Lower lobe of right lung (tissue), 2 donors: ENCODE measurements at places on chromosomes 4 and X.
A peak's percentile ranks its signal among the peaks of the same experiment; 100 is the strongest.

DNA sequence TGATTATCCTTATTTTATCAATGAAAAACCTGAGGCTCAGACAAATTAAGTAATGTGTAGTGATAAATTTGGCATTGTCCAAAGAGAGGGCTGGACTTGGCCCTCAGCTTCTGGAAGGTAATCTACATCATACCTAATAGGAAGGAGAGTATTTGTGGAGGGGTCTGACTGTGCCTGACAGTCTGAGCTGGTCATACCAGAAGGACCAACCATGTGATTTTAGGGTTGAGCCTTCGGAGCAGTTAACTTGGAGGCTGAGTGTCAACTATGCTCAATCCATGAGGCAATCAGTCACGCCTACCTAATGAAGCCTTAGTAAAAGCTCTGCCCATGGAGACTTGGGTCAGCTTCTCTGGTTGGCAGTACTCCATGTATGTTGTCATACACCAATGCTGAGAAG is 136.4 kb downstream of the CPE start:
- no peak for DNase-seq
- no peak overlapping the region for H3K4me3 ChIP-seq
- H3K27ac ChIP-seq, result no peak overlapping the region
- H3K36me3 ChIP-seq, result no peaks in the 10 kb centered on the region
- peaks cover 13% of the 10 kb centered on the region for H3K4me1 ChIP-seq

DNA sequence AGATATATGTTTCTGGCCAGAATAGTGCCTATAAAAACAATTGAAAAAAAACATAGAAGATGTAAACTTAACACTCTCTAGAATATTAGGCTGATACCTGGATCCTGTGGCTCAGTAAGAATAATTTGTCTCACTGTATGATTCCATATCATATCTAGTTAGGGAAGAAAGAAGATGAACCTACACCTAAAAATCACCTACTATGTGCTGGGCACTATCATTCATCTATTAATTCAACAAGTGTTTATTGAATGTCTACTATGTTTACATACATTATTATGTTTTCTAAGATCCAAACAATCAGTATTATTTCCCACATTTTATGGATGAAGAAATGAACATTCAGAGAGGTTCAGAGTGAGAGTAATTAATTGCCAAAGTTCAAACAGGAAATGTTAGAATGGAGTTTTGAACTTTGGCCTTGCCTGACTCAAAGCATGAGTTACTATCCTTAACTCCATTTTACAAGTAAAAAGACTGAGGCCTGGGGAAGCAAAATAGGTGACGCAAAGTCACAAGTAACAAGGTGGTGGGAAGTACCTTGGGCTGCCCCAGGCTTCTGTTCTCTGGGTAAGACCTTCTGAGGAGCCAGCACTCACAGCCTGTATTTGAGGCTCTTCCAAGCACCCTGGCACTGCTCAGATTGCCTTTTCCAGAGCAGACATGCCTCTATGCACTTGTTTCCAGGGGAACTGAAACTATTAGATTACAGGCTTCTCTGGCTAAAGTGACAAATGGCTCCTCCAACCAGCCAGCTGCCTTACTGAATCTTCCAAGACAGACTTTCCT is 111.1 kb upstream of the ACSL4 start:
- no peaks in the 10 kb centered on the region for H3K36me3 ChIP-seq
- H3K27ac ChIP-seq, result no peak overlapping the region
- no peaks in the 10 kb centered on the region for H3K27me3 ChIP-seq

GRCh38 chrX:85569686-85570085 is 190.2 kb upstream of the POF1B start:
- H3K27ac ChIP-seq, result no peak overlapping the region
- no peak for DNase-seq
- no peak overlapping the region for H3K4me3 ChIP-seq
- no peaks in the 10 kb centered on the region for H3K4me1 ChIP-seq

DNA sequence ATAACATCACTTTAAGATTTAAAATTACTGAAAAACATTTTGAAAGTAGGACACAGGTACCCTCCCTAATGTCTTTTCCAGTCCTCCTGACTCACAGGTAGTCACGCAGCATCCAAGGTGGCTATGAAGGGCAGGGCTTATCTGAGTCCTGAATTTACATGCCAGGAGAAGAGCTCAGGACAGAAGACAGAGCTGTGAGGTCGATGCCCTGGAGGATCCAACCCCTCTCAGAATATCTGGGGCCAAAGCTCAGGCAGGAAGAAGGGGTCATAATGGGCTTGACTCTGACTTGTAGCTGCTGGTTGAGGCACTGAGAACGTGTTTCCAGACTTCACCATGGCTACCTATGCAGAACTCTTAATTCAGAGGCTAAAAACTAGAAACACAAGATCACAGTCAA is 177.5 kb downstream of the AASDH start:
- no peaks in the 10 kb centered on the region for H3K36me3 ChIP-seq
- H3K27me3 ChIP-seq, result no peaks in the 10 kb centered on the region
- DNase-seq, result no peak

DNA sequence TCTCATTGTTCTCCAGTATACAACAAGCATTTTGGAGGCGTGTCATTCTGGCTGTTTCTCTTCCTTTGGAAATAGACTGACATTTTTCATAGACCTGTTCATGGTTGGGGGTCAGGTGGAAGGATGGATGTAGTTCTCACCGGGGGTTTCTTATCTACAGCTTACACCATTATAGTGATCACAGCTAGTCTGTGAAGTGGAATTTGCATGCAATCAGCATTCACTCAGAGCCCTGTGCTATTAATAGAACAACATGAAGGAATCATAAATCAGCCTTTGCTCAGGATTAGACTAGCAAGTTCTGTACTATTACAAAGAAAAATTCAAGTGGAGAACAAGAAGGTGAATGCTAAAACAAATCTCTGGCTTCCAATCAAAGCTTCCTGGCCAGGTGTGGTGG is 132.6 kb upstream of the PUDP start:
- no peak for DNase-seq
- no peak overlapping the region for H3K27ac ChIP-seq
- H3K4me1 ChIP-seq, result no peaks in the 10 kb centered on the region
- no peaks in the 10 kb centered on the region for H3K27me3 ChIP-seq
- no peak overlapping the region for H3K4me3 ChIP-seq

DNA sequence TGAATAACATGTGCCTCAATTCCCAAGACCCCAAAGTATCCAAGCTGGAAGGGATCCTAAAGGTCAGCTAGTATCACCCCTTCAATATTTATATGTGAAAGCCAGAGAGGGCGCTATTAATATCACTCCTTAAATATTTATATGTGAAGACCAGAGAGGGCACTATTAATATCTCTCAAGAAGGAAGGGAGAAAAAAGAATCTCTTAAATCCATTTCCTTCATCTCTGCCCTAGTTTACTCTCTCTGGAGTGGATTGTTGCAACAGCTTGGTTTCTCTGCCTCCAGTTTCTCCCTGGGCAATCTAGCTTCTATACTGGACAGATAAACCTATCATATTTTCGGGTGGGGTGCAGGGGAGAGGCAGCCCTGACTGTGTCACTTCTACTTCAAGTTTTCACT is 31.6 kb upstream of the MSN start:
- H3K27ac ChIP-seq, result peak overlapping the region; percentile 49
- DNase-seq, result no peak
- H3K4me3 ChIP-seq, result no peak overlapping the region
- H3K4me1 ChIP-seq, result peaks cover 13% of the 10 kb centered on the region
- no peaks in the 10 kb centered on the region for H3K36me3 ChIP-seq

DNA sequence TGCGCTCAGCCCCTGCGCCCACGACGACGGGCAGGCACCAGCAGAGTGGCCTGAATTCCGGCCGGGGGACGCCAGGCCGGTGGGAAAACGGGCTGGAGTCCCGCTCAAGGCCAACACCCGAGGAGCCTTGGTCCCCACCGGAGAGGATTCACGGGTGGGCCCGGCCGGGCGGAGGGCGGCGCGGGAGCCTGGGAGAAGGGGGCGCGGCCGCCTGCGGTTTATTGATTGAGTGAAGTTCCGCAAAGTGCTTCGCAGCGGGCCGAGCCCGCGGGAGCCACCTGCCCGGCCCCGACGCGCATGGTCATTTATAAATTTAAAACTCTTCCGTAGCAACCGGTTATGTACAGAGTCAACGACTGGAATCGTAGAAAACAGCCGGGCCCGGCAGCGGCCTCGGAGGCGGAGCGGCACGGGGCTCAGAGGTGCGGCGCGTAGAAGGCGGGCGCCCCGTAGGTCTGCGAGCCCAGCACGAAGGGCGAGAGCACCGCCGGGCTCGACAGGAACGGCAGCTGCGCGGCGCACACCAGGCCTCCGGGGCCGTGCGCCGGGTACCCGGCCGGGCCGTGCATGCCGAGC is 3.6 kb downstream of the NKX1-1 start:
- H3K27me3 ChIP-seq, result peaks cover 78% of the 10 kb centered on the region
- H3K4me3 ChIP-seq, result no peak overlapping the region
- H3K36me3 ChIP-seq, result no peaks in the 10 kb centered on the region

DNA sequence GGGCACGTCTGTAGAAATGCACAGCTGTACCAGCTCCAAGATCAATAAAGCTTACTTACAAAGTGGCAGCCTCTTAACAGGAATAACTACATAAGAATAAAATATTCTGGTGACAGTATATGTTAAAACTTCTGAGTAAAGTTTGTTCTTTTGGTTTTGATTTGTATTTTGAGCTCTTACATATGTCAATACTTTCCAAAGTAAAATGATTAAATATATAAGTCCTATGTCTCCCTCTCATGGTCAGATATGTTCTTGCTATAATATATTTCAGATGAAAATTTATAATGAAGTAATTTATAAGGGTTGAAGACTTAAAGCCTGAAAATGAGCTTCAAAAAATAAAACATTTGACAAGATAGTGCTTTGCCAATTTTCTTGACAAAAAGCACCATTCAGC is 254.4 kb downstream of the NPFFR2 start:
- H3K36me3 ChIP-seq, result no peaks in the 10 kb centered on the region
- no peak for DNase-seq
- H3K4me1 ChIP-seq, result no peaks in the 10 kb centered on the region
- no peak overlapping the region for H3K4me3 ChIP-seq

GRCh38 chrX:74132280-74132679 is 171.7 kb upstream of the ZCCHC13 start:
- DNase-seq, result no peak
- no peaks in the 10 kb centered on the region for H3K4me1 ChIP-seq
- no peaks in the 10 kb centered on the region for H3K27me3 ChIP-seq
- H3K4me3 ChIP-seq, result no peak overlapping the region
- no peak overlapping the region for H3K27ac ChIP-seq

GRCh38 chr4:56345458-56345857 is 41.8 kb downstream of the AASDH start:
- H3K4me1 ChIP-seq, result no peaks in the 10 kb centered on the region
- H3K36me3 ChIP-seq, result peaks cover 32% of the 10 kb centered on the region
- DNase-seq, result no peak
- H3K4me3 ChIP-seq, result no peak overlapping the region

DNA sequence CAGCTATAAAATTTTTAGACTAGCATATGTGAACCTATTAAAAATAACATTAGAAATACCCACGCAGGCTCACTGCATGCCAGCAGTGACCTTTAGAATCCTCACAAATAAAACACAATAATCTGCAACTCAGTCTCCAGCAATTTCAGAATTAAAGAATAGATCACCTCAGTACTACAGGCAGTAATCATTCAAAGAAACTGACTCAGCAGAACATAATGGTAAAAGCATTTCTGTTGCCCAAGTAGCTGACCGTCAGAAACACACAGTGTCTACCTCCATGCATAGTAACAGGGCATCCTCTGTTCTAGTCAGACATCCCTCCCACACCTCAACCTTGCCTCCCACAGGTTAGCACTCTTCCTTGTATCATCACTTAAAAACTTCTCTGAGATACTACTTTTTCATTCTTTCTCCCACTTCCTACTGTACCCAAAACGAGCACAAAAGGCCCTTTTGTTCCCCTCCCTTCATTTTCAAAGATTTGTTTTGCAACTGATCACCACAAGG is 65.7 kb upstream of the BEND2 start:
- no peaks in the 10 kb centered on the region for H3K4me1 ChIP-seq
- H3K27ac ChIP-seq, result no peak overlapping the region
- H3K27me3 ChIP-seq, result no peaks in the 10 kb centered on the region

DNA sequence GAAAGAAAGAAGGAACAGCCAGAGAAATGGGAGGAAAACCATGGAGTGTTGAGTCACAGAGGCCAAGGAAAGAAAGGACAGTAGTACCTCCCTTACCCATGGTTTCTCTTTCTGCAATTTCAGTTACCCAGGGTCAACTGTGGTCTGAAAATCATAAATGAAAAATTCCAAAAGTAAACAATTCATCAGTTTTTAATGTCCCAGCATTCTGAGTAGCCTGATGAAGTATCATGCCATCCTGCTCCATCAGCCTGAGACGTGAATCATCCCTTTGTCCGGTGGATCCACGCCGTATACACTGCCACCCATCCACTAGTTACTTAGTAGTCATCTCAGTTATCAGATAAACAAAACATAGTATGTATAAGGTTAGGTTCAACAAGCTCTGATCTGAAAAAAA is 114.2 kb downstream of the COMMD8 start:
- H3K27me3 ChIP-seq, result no peaks in the 10 kb centered on the region
- no peak overlapping the region for H3K4me3 ChIP-seq
- DNase-seq, result no peak
- no peak overlapping the region for H3K27ac ChIP-seq
- no peaks in the 10 kb centered on the region for H3K36me3 ChIP-seq
- H3K4me1 ChIP-seq, result no peaks in the 10 kb centered on the region

- no peaks in the 10 kb centered on the region for H3K27me3 ChIP-seq
- no peak overlapping the region for H3K27ac ChIP-seq
- H3K4me1 ChIP-seq, result peaks cover 5% of the 10 kb centered on the region
- no peaks in the 10 kb centered on the region for H3K36me3 ChIP-seq
- H3K4me3 ChIP-seq, result no peak overlapping the region
Observed at GRCh38 chr4:168586926-168587325, 90.1 kb downstream of the PALLD start.

DNA sequence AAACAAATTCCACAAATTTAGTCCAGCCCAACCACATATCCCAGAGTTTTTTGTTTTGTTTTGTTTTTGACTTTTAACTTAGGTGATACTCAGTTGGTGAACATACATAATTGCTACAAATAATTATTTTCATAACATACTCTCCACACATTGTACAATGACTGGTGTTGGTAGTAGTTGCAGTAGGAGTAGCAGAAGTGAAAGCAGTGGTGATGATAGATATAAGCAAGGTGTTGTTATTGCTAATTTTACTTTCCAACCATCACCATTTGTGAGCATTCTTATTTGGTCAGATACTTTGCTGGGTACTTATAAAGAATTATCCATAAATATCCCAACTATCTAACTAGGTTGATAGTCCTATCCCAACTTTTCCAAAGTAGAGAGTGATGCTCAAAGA is 47.3 kb downstream of the ARHGAP24 start:
- H3K27me3 ChIP-seq, result no peaks in the 10 kb centered on the region
- no peak overlapping the region for H3K27ac ChIP-seq
- DNase-seq, result no peak
- no peaks in the 10 kb centered on the region for H3K4me1 ChIP-seq

GRCh38 chr4:61520681-61521160 is 320.6 kb downstream of the ADGRL3 start:
- no peak overlapping the region for H3K27ac ChIP-seq
- H3K4me3 ChIP-seq, result no peak overlapping the region
- no peak for DNase-seq
- no peaks in the 10 kb centered on the region for H3K27me3 ChIP-seq
- H3K4me1 ChIP-seq, result no peaks in the 10 kb centered on the region
